ENCODE measurements at places on chromosomes 1 and 21.

GRCh38 chr21:25297117-25297516 lies 310.2 kb downstream of the MRPL39 start:
- no peak for DNase-seq

GRCh38 chr1:165856606-165857005 lies 29.2 kb downstream of the UCK2 start:
- no peak for DNase-seq

GRCh38 chr1:224173523-224173922 lies 9.5 kb upstream of the DEGS1 start:
- no peak for DNase-seq

DNA sequence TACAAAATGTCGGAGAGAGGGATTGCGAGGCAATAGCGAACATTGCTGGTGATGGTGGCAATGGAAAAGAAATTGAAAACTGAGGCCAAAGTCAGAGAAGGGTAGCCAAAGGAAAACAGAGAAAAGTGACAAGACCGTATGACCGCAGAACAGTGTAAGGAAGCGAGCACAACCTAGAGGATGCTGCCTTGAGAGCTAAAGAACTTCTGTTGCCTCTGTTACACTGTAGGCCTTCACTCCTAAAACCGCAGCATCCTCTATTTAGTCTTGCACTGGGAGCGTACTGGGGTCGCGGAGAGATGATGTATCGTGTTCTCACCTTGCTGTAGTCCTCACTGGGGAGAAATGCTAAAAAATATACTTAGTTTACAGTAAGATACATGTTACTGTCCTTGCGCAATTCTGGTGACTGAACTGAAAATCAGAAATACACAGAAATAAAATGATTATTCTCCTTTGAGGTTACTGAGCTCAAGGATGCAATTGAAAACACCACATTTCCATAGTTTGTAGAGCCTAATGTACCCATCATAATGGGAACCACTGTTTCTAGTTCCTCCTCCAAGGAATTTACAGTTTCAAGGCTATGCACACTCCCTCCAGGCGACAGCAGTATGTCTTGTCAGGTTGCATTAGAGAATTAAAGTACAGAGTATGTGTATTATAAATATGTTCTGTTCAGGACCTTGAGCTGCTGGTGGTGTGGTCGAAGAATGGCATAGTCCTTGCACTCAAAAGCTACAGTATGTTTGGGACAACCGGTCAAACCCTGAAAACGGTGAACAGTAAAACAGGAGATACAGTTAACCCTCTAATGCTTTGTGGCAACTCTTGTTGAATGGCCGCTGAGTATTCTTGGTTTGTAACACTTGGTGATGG lies 1.3 kb downstream of the NEK7 start:
- DNase-seq, result no peak

GRCh38 chr1:241022366-241022765 lies 334.6 kb downstream of the RGS7 start:
- DNase-seq, result no peak

- no peak for DNase-seq
Observed at GRCh38 chr1:88275259-88275862, 408.7 kb upstream of the PKN2 start.

DNA sequence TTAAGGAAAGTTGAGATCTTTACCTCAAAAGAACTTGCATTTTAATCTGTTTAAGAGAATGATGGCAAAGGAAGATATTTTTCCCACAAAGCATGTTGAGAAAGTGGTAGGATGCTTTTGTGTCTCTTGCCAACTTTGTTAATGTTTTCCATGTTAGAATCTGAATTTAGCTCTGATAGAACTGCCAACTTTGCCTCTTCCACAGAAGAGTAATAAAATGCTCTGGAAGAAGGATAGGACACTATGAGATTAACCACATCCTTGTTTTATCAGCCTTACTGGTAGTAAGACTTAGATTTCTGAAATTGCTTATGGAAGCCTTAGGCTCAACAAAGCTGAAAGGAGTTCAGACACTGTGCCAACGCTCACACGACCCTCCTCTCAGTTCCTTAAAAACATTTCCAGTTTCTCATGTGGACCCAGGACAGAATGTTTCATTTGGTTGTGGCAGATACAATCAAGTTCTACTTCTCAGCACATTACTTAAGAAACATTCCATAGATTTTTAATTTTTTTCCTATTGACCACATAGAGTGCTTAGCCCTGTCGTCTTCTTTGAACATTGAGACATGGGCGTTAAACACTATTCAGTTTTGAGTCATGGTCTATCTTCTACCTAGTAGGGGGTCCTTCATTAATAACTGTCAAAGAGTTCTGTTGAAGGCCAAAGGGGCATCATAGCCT lies 59.0 kb downstream of the MTR start:
- no peak for DNase-seq

DNA sequence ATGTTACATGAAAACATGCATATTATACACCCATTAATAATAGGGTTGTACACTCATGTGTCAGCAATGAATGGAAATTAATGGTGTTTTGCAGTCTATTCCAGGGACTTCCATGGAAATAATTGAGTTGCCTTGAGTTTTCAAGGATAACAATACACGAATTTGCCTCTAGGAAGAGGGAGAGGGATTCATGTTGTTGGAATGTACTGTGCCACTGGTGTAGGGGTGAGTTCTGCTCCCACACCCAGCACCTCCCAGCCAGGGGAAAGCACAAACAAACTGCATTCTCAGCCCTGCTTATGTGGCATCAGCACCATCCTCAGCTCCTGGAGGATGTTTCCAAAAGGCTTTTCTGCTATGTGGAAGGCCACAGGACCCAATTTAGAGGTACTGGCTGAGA lies 57.8 kb downstream of the BCAR3 start:
- DNase-seq, result no peak

GRCh38 chr1:2003541-2004131 lies at the start of gene CFAP74:
TSS of gene CFAP74 (minus strand) at chr1:2003786. CDS start at chr1:1990956, 12,830 bp downstream.
- no peak for DNase-seq

GRCh38 chr1:3730543-3731247 lies 21.6 kb upstream of the CCDC27 start:
- no peak for DNase-seq

GRCh38 chr1:48785869-48786268 lies 9.2 kb upstream of the BEND5 start:
- DNase-seq, result no peak

DNA sequence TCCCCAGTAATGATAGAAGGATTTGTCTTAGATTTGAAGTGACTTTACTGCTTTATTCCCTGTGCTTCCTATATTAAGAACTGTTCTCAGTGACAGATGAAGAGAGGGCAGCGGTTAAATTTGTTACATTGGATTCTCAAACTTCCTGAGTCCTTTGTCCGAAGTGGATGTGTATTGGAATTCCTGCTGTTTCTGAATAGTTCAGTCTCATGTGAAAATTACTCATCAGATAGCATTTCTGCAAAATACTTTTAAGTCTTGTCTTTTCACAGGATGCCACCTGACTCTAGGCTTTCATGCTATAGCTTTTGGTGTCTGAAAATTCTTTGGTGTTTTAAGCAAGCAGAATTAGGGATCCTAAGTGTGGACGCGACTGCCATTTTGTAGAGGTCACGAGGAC lies 83.6 kb downstream of the PRDM2 start:
- no peak for DNase-seq

DNA sequence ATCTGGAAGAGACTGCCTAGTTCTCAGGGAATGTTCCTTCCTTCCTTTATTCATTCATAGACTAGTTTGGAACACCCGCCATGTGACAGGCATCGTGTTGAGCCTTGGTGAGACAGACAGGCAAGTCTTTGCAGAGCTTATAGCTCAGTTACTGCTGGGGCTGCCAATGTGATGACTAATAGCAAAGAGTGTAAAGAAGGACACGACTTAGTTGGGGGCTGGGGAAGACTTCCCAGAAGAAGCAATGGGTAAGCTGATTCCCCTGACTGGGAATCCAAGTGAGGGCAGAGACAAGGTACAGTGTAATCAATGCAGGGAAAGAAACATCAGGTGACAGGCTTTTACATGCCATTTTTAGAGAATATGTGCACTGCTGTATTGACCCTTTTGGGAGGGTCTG lies 51.2 kb downstream of the TENT5C start:
- DNase-seq, result no peak
